Activated CD4-positive, alpha-beta T cell treated with anti-CD3 and anti-CD28 coated beads for 36 hours (primary cell): ENCODE measurements at places on chromosomes 4 and X. TPM values are rescaled to one million over a fixed set of nuclear protein-coding genes. Genes with fewer than 3 reads are reported as not detected.

DNA sequence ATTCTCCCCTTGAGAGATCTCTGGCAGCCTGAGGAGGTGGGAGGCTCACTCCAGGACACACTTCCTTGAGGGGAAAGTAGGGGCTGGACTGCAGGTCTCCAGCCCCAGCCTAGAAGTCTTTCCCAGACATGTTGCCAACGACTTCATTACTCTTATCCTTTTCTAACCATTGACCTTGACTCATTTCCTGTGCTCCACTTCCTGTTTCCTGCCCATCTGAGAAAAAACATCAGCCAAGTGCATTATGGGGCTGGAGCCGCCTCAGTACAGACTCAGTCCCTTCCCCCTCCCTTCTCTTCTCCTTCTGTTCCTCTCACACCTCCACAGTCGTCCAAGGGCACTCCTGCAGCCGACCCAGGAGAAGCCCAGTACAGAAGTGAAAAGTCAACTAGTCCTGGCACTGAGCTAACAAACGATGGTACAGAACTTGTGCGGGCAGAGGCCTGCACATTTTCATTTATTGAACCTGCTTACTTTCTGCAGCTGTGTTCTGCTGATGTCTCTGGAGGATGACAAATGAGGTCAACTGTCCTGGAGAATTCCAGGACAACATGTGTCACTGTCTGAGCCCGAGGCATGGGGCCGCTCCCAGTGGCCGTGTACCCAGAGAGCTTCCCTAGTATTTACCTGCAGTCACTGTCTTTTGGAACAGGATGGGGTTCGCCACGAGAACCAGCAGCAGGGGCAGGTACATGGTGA lies 20.1 kb downstream of the GPR143 start:
- DNase-seq, result peak; percentile 10
- H3K27me3 ChIP-seq, result peaks cover 3% of the 10 kb centered on the region
- H3K4me3 ChIP-seq, result no peak overlapping the region
- H3K27ac ChIP-seq, result peak overlapping the region; percentile 81
- peaks cover 10% of the 10 kb centered on the region for H3K4me1 ChIP-seq

GRCh38 chr4:109733728-109734127 lies 3.9 kb upstream of the PLA2G12A start:
- H3K27me3 ChIP-seq, result no peaks in the 10 kb centered on the region
- peaks cover 4% of the 10 kb centered on the region for H3K4me1 ChIP-seq
- H3K4me3 ChIP-seq, result no peak overlapping the region
- no peak for DNase-seq
- no peaks in the 10 kb centered on the region for H3K36me3 ChIP-seq

DNA sequence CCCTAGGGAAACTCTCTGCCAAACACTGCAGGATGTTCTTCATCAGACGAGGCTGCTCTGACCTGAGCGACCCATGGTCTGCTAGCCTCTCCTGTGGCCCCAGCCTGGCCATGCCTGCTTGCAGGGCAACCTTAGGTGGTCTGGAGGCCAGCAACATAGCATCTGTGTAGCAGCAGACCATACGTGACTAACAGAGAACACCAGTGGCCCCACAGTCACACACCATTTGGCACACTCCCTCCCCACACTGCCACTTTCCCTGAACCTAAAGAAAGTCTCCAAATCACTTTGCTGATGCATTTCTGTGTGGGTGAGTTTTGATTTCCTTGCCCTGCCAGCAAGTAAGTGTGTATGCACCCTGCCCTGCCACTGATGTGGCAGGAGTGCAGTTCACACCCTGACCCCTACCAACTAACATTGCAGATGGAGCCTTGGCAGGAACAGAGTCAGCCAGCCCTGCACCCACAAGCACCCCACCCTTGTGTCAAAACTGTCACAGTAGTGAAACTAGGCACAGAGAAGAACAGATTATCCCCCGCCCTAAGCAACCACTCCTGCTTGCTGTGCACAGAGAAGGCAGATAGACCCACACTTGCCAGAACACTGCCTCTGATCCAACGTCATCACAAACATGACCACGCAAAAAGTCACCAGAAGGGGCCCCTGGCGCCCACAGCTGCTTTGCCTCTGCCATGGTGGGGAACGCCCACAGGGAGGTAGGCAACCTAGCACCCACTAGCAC lies 249.1 kb downstream of the SPIN4 start:
- no peak overlapping the region for H3K4me3 ChIP-seq
- no peaks in the 10 kb centered on the region for H3K36me3 ChIP-seq
- H3K4me1 ChIP-seq, result no peaks in the 10 kb centered on the region
- DNase-seq, result no peak
- H3K27ac ChIP-seq, result no peak overlapping the region
- no peaks in the 10 kb centered on the region for H3K27me3 ChIP-seq

GRCh38 chrX:2690856-2691542 lies at the start of gene CD99:
Gene CD99 (plus strand): TSS chrX:2691295. CDS start chrX:2691361, 66 bp downstream.
- H3K4me1 ChIP-seq, result peaks cover 34% of the 10 kb centered on the region
- peak within 1 kb of the TSS; percentile 95 for H3K4me3 ChIP-seq
- H3K36me3 ChIP-seq, result peaks cover 34% of the 10 kb centered on the region
- H3K27me3 ChIP-seq, result no peaks in the 10 kb centered on the region

GRCh38 chrX:120456973-120457372 lies 12.1 kb downstream of the LAMP2 start:
- peak overlapping the region; percentile 47 for H3K27ac ChIP-seq
- DNase-seq, result no peak
- H3K27me3 ChIP-seq, result no peaks in the 10 kb centered on the region

- DNase-seq, result no peak
- H3K4me3 ChIP-seq, result no peak overlapping the region
- H3K27me3 ChIP-seq, result no peaks in the 10 kb centered on the region
- no peaks in the 10 kb centered on the region for H3K36me3 ChIP-seq
Observed at GRCh38 chrX:19375546-19375945, 31.8 kb downstream of the PDHA1 start.

DNA sequence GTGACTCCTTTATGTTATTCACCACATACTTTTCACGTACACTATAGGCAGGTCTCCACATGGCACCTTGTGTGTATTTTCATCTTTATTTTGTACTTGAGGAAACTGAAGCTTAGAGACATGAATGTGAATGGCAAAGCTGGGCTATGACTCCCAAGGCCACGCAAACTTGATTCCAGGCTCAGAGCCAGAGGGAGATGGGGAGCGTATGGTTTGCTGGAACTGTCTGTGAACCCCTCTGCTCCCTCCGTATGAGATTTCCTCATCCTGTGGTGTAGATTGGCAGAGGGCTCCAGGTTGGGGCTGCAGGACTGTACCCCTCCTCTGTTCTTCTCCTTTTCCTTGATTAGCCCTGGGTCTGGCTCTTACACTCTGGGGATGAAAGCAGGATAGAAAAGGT lies 16.1 kb upstream of the STARD8 start:
- no peak for DNase-seq
- H3K4me1 ChIP-seq, result no peaks in the 10 kb centered on the region
- no peaks in the 10 kb centered on the region for H3K27me3 ChIP-seq

GRCh38 chr4:173381610-173382009 lies 10.9 kb downstream of the SAP30 start:
- H3K36me3 ChIP-seq, result peaks cover 2% of the 10 kb centered on the region
- no peak overlapping the region for H3K27ac ChIP-seq
- DNase-seq, result no peak
- no peak overlapping the region for H3K4me3 ChIP-seq
- no peaks in the 10 kb centered on the region for H3K4me1 ChIP-seq
- no peaks in the 10 kb centered on the region for H3K27me3 ChIP-seq

GRCh38 chr4:120718979-120719566 lies 203.5 kb downstream of the PRDM5 start:
- no peaks in the 10 kb centered on the region for H3K4me1 ChIP-seq
- DNase-seq, result peak; percentile 41
- H3K4me3 ChIP-seq, result no peak overlapping the region
- H3K36me3 ChIP-seq, result no peaks in the 10 kb centered on the region

Gene ARR3
- total RNA-seq, result not detected

Gene L1CAM
- 0.47 TPM for total RNA-seq
